GM20000 (cell line): ENCODE measurements at places on chromosomes 11 and 22.

DNA sequence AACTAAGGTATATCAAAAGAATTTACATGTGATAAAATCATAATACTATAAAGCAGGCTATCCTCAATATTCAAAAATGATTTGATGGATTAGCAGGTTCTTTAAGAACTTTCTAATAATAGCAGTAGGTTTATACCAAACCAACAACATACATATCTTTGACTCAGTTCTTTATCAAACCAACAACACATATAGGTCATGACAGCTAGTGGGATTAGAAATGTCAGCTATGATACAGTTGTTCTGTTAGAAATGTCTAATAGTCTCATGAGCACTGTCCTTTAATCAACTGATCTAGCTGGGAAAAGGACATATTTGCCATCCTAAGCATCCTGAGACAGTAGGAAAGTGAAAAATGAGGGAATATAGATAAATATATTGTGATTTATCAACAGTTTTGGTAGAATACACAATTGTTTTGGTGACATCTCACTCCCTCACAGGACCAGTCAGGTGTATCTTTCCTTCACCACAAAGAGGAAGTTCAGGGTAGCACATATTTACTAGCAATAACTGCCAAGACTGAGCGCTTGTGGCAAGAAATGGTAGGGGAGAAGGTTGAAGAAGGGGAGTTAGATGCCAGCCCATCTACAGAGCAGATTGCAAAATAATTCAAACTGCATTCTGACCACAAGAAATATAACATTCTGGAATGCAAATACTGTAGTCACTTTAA, 90.8 kb upstream of the APOA1 start:
- peak; percentile 44 for DNase-seq

- DNase-seq, result no peak
Observed at GRCh38 chr11:61763930-61764605, 11.6 kb downstream of the MYRF start.

DNA sequence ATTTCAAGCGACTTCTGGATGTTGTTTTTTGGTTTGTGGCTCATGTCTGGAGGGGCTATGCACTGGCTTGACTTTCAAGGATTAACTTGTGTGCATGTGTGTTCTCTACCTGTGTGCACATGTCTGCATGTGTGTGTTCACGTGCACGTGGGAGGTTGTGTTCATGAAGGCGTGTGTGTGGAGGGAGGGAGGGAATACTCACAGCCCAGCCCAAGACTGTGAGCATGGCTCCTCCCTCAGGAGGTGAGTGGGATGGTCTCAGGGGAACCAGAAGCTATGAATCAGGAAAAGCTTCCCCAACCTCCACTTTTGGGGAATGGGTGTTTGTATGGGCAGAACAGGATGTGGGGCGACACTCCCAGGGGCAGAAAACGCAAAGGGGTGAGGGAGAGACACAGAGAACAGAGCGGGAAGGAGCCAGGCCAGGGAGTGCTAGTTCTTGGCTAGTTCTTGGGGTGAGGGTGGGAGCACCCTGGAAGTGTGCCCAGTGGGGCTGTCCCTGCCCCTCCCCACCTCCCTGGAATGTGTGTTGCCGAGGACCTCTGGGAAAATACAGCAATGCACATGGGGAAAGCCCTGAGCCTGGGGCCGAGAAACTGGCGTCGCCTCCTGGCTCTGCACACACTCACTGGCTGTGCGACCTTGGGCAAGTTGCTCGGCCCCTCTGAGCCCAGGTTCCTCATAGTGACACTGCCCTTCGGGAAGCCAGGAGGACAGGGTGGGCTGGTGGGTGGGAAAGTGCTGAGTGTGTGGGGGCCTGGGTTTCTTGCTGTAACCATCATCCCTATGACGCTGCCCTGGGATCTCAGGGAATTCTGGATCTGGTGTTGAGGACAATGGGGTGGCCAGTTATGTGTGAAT, 16.9 kb upstream of the ALX4 start:
- DNase-seq, result no peak

GRCh38 chr11:67631411-67631810, 1.7 kb upstream of the NUDT8 start:
- DNase-seq, result no peak

GRCh38 chr22:47344414-47344813, 582.0 kb downstream of the TBC1D22A start:
- no peak for DNase-seq

DNA sequence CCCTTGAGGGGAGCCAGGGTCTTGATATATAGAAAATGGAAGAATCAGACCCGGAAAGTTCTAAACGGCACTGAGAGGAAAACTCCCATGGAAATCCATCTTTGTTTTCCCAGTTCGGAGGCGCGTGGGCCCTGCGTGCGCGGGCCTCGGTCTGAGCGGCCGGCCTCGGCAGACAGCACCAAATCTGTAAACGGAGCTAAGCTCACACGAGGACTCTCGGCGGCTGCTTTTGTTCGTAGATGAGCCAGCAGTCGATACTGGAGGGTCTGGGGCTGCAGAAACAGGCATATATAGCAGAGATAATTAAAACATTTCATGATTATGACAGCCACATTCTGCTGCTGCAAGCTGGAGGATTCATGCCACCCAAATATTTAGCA, 68.5 kb upstream of the PPARA start:
- DNase-seq, result no peak

DNA sequence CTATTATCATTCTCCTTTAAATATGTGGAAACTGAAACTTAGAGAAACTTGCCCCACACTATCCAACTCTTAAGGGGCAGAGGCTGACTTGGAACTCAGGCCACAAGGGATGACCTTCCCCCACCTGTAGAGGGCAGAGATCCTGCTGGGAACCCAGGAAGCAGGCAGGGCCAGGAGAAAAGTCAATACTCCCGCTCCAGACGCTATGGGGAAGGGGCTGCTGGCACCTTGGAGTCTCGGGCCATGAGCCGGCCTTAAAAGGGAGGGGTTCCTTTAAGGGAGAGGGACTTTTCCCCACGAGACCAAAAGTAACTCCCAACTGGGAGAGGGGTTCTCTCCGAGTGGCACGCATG, 620 bp upstream of the ANO5 start:
- DNase-seq, result no peak

- no peak for DNase-seq
Observed at GRCh38 chr11:61800331-61801281, 7.9 kb downstream of the FEN1 start.

GRCh38 chr11:100855466-100856067, 168.5 kb downstream of the ARHGAP42 start:
- peak; percentile 20 for DNase-seq

DNA sequence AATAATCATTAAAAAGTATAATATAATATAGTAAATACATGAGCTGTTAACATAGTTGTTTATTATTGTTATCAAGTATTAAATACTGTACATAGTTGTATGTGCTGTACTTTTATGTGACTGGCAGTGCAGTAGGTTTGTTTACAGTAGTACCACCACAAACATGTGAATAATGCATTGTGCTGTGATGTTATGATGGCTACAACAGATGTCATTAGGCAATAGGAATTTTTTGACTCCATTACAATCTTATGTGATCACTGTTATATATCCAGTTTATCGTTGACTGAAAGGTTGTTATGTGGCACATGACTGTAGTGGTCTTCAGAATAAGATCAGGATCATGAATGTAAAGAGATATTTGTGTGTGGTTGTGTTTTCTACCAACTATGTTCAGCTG, 577.8 kb downstream of the JRKL start:
- DNase-seq, result no peak

- DNase-seq, result peak; percentile 82
Observed at GRCh38 chr22:26610072-26610958, 7.5 kb downstream of the CRYBB1 start.

DNA sequence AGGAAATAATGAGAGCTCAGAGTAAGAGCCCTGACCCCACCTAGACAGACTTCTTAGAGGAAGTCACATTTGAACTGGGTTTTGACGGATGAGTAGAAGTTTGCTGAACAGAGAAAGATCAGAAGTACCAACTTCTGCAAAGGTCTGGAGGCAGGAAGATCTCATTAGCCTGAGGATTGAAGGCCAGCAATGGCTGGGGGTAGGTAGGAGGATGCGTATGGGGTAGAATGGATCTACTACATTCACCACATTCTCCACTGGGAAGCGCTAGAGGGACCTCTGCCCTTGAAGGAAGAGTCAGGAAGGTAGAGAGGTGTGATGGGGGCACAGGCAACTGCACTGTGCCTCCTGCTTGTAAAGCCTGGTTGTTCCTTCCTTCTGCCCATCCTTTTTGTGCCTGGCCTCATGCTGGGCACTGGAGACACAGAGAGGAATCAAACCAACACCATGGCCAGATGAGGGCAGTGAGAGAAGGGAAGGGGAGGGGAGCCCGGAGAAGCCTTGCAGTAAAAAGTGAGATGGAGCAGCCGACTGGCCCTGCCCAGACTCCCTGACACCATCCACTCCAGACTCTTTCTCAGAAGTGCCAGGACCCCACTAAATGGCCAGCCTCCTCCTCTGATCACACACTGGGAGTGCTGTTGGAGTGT, 4.9 kb downstream of the TPBGL start:
- no peak for DNase-seq

DNA sequence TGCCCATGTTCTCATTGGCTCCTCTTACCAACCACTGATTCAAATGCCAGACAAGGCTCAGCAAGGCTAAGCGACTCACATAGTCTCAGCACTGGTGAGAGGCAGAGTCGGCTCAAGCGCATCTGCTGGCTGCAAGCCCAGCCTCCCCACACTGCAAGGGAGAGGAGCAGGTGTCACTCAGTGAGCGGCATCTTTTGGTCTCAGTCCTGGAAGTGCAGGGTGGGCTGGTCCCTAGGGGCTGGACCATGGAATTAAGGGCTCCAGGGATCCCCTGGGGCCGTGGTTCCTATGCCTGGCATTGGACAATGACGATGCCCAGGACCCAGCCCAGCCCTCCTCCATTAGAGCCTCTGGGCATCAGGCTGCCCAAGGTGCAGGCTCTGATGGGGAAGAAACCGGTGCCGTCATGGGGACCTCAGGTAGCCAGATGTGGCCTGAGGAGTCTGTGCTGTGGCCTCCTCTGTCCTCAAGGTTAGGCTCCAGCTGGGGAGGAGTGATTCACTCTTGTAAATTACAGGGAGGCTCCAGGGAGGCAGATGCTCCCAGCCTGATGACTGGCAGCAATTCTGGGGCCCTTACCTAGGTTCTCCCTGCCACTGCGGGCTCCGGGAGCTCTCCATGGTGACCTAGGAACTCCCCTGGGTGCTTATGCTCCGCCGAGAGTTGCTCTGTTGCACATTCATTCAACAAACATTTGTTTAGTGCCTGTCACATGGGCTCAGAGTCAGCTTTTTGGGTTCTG, 28.0 kb downstream of the FADS2 start:
- DNase-seq, result no peak

GRCh38 chr22:28075358-28075981, 156.4 kb upstream of the PITPNB start:
- DNase-seq, result no peak

DNA sequence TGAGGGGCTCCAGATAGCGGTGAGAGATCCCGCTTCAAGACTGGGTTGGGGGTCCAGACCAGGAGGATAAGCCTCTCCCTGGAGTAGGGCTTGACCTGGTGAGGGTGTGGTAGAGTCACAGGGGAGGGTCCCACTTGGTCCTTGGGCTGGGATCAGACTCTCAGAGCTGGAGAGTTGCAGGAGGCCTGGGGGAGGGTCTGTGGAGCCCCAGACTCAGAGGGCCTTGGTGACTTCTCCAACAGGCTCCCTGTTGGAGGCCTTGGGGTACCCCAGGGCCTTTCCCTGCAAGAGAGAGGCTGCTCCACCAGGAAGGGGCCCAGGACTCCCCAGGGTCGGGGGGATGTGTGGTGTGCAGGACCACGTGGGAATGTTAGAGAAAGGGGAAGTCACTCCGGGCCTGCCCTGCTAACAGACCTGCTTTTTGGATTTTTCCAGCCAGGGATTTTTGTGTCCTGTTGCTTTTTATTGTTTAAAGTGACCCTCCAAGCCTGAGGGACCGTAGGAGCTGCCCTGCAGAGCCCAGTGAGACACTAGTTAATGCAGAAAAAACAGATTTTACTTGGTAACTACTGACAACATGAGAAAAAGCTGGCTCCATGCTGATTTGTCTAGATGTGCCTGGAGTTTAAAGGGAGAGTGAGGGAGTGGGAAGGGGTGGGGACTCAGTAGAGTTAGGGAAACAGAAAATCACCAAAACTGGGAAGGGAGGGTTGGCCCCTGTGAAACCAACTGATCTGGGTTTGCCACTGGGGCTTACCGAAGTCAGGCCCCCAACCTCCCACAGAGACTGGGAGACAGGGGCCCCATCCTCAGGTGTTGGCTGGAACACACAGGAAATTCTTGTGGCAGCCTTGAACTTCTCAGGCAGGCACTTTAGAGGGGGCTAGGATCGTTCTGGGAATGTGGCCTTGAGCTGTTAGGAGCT, 801 bp upstream of the TXNRD2 start:
- peak; percentile 63 for DNase-seq

DNA sequence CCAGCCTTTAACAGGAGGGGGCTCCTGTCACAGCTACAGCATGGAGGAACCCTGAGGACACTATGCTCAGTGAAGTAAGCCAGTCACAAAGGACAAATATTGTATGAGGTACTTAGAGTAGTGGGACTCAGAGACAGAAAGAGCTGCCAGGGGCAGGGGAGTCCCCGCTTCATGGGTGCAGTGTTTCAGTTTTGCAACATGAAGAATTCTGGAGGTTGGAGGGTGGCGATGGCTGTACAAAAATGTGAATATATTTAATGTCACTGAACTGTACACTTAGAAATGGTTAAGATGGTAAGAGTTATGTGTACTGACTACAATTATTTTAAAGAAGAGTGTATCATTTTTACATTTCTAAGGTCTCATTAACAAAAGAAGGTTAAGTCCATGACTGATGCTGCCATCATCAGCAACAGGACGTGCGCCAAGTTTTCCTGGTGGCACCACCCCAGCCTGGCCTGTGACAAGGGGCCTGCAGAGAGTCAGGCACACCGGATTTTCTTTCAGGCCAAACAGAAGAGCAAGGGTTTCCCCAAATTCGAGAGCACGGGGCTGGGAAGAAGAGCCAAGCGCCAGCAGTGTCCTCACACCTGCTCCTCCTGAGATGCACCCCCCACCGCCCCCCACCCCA, 22.1 kb downstream of the YPEL1 start:
- no peak for DNase-seq

DNA sequence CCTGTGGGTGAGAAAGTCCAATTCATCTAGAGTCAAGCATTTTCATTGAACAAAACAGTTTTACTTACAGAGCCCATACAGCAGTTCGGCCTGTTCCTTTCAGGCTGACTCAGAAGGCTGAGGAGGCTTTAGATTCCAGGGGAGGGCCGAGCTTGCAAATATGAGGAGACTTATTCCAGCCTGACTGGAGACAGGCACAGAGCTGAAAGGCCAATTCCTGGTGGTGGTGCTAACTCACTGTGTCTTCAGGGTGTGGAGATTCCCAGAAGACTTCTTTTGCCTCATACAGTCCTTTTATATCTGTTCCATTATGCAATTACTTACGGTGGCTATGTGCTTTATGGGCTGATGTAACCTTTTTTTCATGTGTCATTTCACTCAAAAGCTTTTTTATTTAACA, at the start of gene OR51E2:
Gene OR51E2, minus strand, starts transcription at position 269 of the 400 bp plus-strand sequence. CDS start 15,142 bp downstream, outside the sequence.
- DNase-seq, result no peak

DNA sequence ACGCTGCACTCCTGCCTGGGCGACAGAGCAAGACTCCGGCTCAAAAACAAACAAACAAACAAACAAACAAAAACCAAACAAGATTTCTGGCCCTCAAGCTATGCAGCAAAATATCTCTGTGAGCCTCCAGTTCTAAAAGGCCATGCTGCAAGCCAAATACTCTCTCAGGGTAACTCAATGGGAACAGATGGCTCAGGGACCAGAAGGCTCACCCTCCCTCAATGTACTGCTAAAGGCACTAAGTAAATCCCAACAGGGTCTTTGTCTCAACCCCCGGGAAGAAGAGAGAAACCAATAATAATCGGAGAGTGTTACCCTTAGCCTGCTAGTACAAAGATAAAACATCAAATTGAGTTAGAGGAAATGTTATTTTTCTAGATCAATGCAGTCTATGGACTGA, 119.7 kb upstream of the ZC3H12C start:
- DNase-seq, result no peak
